Left lung (tissue), 14 donors: ENCODE measurements at places on chromosomes 11 and 22. TPM values are rescaled to one million over a fixed set of nuclear protein-coding genes. Genes with fewer than 3 reads are reported as not detected.

- no peaks in the 10 kb centered on the region for H3K27me3 ChIP-seq
- DNase-seq = no peak
- H3K27ac ChIP-seq = no peak overlapping the region
- no peak overlapping the region for H3K4me3 ChIP-seq
- H3K4me1 ChIP-seq = no peaks in the 10 kb centered on the region
These were observed 1.7 kb downstream of the UBQLNL start for GRCh38 chr11:5514841-5515240.

GRCh38 chr11:121435551-121436511 lies 16.3 kb upstream of the SORL1 start:
- H3K36me3 ChIP-seq = no peaks in the 10 kb centered on the region
- H3K27ac ChIP-seq = peak overlapping the region; percentile 82
- DNase-seq = no peak
- H3K27me3 ChIP-seq = no peaks in the 10 kb centered on the region
- no peak overlapping the region for H3K4me3 ChIP-seq

Gene UPK3A
- not detected for total RNA-seq

Gene TSGA10IP
- not detected for total RNA-seq

Gene OVCH2
- total RNA-seq = 0.81 TPM

Gene PLAAT2
- 6.0 TPM for total RNA-seq
